ENCODE measurements at places on chromosomes 5 and 9. TPM values are rescaled to one million over a fixed set of nuclear protein-coding genes. Genes with fewer than 3 reads are reported as not detected.

The IL13 gene
- not detected for total RNA-seq

The PDZD2 gene
- 0.87 TPM for total RNA-seq

- no peak for DNase-seq
Measured at GRCh38 chr5:10303699-10304170, 4.0 kb downstream of the CMBL start.

The GEMIN5 gene
- total RNA-seq, result 28.6 TPM

- DNase-seq, result no peak
Measured at GRCh38 chr9:128529191-128529590, 23.2 kb upstream of the SPTAN1 start.

DNA sequence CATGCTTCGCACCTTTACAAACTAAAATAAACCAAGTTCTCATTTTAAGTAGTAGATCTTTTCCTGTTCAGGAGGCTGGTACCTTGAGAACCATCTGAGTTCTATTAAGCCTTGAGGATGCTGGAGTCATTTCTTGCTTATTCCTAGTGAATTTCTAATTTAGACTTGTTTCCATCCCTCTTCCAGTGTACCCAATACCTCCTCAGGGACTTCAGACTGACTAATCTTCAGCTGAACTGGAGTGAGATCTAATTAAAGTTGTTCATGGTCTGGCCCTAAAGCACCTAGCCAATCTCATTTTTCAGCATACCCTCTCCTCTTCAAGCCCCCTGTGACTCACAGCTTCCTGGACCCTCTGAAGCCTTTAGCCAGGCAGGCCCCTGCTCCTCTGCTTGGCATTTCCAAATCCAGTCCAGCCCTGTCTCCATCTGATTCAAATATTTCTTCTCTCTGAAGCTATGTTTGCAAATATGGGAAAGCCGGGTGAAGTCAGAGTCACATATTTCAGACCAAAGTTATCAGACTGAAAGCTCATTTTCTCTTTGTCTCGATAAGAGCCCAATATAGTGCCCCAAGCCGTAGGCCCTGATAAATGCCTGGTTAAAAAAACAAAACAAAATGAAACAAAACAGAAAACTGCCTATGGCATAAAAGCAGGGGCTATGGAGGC, 19.4 kb upstream of the TNFSF15 start:
- DNase-seq, result no peak

The F2RL2 gene
- total RNA-seq, result 2.8 TPM

DNA sequence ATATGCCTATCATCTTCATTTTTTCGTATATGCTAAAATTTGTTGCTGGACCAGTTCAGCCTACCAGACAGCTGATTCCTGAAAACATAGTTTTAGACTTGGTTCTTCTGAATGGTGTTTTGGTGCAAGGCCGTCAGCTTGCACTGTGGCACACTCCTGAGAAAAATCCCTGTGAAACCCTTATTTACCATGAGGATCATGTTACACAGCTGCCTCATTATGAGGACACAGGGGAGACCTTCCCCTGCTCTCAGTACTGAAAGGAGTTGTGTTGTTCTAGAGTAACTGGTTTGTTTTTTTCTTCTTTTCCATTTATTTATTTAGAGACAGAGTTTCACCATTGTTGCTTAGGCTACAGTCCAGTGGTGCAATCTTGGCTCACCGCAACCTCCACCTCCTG, 37.6 kb downstream of the MAST4 start:
- DNase-seq, result no peak

The SLC4A9 gene
- total RNA-seq, result not detected

The BTNL3 gene
- total RNA-seq, result not detected

DNA sequence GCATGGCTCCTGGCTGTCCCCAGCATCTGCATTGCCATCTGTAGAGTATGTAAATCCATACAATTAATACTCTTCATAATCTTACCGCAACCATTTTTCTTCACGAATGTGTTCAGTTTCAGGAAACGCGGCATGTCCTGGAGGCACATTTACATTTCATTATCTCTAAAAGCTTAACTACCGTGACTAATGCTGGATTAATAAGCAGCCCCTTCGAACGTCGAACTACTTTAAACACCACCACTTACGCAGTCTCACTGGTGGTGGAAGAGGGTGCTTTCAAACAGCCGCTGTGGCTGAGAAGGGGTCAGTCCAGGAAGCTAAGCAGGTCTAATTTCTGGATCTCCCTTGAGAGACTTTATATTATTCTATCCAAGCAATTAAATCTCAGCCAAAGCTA, 85.6 kb downstream of the C5orf15 start:
- no peak for DNase-seq

The NACC2 gene
- 28.3 TPM for total RNA-seq

The EPB41L4A gene
- not detected for total RNA-seq

The NFIB gene
- total RNA-seq, result 10.9 TPM

DNA sequence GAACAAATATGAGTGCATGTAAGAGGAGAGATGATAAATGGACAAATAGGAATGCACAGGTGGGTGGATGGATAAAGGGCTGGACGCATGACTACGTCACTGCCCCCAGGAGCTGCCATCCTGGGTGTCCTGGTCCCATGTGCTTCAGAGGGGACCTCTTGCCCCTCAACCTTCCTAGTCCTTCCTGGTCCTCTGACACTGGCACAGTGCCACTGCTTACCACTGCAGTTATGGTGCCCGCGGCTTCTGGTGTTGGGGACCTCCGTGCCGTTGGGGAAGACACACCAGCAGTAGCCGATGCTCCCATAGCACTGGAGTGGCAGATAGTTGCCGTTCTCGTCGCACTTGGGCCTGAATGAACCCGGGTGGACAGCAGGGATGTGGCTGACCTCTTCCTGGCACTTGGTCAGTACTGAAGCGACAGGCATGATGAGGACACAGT, 9.8 kb downstream of the CD74 start:
- no peak for DNase-seq

DNA sequence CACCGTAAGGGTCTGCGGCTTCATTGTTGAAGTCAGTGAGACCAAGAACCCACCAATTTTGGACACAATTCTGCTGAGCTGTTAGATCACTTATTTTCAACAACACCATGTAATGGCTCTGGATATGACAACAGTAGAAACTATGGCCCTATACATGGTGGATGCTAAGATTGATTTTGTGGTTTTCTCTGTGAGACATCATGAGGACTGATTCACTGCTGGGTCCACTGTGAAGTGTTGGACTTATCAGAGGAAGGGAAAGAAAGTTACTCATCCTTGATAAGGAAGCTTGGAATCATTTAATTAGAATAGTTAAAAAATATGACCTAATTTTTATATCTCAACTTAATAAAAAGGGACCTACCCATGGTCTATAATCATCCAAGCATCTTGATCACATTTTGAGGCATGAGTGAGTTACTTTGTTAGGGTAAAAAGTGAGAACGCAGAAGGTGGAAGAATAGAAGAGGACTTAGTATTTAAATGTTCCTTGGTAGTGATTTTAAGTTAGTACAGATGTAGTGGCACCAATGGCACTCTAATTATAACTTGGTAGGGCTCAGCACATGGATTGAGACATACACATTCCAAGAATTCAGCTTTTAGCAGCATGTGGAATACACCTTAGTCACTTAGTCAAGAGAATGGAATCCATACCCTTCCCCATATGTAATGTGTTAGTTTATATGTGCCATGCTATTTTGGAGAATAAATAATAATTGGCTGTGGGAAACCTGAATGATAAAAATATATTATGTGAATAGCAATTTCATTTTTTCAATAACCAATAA, 123.5 kb upstream of the CD180 start:
- no peak for DNase-seq

The OR1J2 gene
- total RNA-seq, result 0.17 TPM

The DBN1 gene
- total RNA-seq, result 118 TPM

GRCh38 chr5:178818094-178818493, 41.7 kb upstream of the ZNF354B start:
- DNase-seq, result no peak

The MELK gene
- total RNA-seq, result 62.7 TPM

The MYOT gene
- not detected for total RNA-seq

DNA sequence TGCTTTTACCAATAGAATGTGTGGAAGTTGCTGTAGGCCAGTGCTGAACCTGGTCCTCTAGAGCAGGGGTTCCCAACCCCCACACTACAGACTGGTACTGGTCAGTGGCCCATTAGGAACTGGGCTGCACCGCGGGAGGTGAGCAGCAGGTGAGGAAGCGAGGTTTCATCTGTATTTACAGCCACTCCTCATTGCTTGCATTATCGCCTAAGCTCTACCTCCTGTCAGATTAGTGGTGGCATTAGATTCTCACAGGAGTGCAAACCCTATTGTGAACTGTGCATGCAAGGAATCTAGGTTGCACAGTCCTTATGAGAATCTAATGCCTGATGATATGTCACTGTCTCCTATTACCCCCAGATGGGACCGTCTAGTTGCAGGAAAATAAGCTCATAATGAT, 6.1 kb upstream of the CCDC152 start:
- no peak for DNase-seq

- DNase-seq, result no peak
Measured at GRCh38 chr9:107093365-107094060, 189.6 kb upstream of the RAD23B start.

DNA sequence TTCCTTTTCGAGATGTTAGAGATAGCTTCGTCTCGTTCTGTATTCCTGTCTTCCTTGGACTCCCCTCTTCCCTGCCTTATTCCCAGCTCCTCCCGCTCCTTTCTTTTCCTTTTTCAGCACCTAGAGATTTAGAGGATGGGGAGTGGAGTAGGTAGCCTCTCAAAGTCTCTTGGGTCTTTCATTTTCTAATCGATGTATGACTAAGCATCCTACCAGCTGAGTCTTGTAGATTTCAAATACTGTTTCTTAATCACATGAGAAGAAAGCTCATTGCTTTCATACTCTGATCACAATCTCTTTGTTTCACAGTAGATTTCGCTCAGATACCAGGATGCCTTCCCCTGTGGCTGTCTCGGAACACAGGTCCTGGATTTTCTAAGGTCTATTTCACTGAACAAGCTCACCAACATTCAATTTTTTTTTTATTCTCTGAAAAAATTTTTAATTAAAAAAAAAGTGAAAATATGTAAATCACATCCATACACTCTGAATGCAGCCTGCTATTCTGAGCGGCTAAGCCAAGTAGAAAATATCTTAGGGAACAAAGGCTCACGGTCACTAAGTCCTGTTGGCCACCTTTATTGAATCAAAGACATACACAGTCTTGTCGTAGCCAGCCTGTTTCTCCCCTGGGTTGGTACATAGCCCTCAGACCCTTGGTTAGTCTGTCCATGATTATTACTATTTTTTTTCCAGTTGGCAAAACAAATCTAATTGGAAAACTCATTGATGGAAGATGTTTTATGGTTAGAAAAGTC, 413.8 kb downstream of the KDM4C start:
- DNase-seq, result no peak

DNA sequence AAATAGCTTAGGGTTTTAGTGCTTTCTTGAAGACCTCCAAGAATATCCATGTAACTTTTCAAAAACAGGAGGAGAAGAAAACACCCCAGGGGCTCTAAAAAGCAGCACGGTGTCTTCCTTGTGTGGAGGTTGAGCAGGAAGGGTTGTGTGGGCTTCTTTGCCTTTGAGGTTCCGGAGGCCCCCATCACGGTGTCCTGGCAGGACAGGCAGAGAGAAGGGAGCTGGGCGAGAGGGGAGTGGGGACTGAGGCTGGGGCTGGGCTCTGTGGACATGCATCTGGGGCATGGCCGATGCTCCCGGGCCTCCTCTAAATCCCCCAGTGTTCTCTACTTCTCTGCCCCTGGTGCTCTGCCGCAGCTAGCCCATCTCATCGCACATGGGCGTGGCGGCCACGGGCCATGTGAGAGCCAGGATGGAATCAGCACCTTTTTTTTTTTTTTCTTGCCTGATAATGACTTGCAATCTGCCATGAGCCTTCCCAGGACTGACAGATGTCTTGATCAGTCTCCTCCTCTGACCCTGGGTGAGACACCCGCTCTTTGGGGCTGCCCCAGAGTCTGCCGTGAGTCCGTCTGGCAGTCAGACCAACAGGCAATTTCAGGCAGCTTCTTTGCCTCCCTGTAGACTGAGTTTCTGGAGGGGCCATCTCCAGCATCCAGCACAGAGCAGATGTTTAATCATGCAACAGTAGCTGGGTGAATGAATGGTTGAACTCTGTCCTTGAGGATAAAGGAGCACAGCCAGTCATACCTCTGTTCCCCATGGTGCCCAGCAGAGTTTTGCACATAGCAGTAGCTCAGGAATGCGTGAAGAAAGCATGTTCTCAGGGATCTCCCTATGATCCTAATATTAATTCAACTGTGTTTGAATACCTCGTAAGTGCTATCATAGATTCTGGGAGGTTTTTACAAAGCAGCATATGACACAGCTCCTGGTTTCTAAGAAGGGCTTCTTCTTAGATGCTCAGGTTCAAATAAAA, 12.1 kb downstream of the CXCL14 start:
- no peak for DNase-seq

All from HT1080 (cell line).